ENCODE measurements at places on chromosomes 3 and 15. TPM values are rescaled to one million over a fixed set of nuclear protein-coding genes. Genes with fewer than 3 reads are reported as not detected.

- no peak for DNase-seq
Observed at GRCh38 chr15:85331655-85332285, 48.6 kb upstream of the AKAP13 start.

DNA sequence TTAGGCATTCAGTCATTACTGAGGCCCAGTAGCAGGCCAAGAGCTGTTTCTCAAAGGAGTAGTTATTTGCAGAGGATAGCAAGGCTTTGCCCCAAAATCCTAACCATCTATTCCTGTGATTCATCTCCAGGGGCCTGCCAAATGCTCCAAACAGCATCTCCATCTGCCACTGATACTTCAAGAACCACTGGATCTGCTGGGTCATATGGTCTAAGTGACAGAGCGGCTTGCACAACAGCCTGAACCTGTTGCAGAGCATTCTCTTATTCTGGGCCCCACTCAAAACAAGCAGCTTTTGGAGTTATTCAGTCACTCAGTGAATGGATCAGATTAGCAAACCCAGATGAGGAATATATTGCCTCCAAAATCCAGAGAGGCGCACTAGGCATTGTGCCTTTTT is 68.8 kb upstream of the ALDH1A3 start:
- DNase-seq = no peak

DNA sequence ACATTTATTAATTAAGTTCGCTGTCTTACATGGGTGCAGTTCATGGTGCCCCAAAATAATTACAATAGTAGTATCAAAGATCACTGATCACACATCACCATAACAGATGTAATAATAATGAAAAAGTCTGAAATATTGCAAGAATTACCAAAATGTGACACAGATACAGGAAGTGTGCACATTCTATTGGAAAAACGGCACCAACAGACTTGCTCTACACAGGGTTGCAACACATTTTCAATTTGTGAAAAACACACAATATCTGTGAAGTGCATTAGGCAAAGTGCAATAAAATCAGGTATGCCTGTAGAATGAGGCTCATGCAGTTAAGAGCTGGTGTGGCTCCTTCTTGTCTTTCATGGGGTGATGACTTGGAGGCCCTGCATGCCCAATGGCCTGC is 265.8 kb downstream of the RPLP1 start:
- DNase-seq = no peak

GRCh38 chr3:190596349-190597285 is 82.7 kb downstream of the IL1RAP start:
- DNase-seq = no peak

GRCh38 chr3:128556384-128556783 is 63.4 kb upstream of the GATA2 start:
- DNase-seq = no peak

DNA sequence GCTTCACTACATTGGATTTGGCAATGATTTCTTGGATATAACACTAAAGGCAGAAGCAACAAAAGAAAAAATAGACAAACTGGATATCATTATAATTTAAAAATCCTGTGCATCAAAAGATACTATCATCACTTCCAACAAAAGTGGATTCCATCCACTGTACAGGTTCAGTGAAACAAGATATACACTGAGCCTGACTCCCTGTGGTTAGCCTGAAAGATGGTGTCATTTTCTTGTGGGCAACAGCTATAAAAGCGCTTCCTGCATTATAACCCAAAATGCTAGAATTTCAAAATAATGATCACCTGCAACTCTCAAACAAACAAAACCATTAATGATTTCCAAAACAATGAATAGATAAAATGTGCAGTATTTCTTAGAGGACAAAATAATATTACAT is 39.6 kb upstream of the TBC1D23 start:
- no peak for DNase-seq

- no peak for DNase-seq
Observed at GRCh38 chr15:32649342-32649741, 7.8 kb downstream of the SCG5 start.

GRCh38 chr3:15783361-15783969 is 14.3 kb downstream of the ANKRD28 start:
- no peak for DNase-seq

Gene RHOV
- 1.3 TPM for total RNA-seq

Gene HYAL1
- 5.3 TPM for total RNA-seq

Gene CPNE9
- not detected for total RNA-seq
